ENCODE measurements at places on chromosomes 16 and 17. TPM values are rescaled to one million over a fixed set of nuclear protein-coding genes. Genes with fewer than 3 reads are reported as not detected.

Gene WSCD1
- 0.87 TPM for total RNA-seq

Gene KCTD2
- total RNA-seq = 15.2 TPM

Gene KCNJ2
- total RNA-seq = 6.6 TPM

Gene ADORA2B
- 13.6 TPM for total RNA-seq

Gene TBC1D3C
- not detected for total RNA-seq

Gene PHB1
- total RNA-seq = 226 TPM

Gene PCGF2
- total RNA-seq = 4.0 TPM

Gene CMIP
- total RNA-seq = 5.5 TPM

All from uterine smooth muscle cell (primary cell).